Stimulated activated CD8-positive, alpha-beta memory T cell treated with anti-CD3 and anti-CD28 coated beads, Interleukin-12 subunit alpha, Interleukin-12 subunit beta, amount 100 ng/mL, for 4 hours (primary cell): ENCODE measurements at places on chromosomes 7 and 10.

GRCh38 chr10:112261281-112261822, 21.8 kb upstream of the TECTB start:
- no peak for DNase-seq

DNA sequence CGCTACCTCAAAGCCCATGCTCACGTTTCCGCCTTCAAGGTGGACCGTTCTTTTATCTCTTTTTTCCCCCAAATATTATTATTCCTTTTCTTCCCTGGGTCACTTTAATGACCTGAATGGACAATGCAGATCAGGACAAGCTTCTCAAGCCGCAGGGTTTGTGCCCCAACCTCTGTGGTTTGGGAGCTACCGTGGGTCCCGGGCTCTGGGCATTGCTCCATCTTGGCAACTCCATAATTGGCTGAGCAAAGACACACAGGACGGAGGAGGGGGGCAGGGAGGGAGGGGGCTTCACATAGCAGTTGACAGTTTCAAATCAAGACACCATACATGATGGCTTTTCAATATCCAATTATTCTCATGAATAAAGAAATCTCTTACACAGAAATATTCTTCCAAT, 308.1 kb upstream of the FZD8 start:
- no peak for DNase-seq

DNA sequence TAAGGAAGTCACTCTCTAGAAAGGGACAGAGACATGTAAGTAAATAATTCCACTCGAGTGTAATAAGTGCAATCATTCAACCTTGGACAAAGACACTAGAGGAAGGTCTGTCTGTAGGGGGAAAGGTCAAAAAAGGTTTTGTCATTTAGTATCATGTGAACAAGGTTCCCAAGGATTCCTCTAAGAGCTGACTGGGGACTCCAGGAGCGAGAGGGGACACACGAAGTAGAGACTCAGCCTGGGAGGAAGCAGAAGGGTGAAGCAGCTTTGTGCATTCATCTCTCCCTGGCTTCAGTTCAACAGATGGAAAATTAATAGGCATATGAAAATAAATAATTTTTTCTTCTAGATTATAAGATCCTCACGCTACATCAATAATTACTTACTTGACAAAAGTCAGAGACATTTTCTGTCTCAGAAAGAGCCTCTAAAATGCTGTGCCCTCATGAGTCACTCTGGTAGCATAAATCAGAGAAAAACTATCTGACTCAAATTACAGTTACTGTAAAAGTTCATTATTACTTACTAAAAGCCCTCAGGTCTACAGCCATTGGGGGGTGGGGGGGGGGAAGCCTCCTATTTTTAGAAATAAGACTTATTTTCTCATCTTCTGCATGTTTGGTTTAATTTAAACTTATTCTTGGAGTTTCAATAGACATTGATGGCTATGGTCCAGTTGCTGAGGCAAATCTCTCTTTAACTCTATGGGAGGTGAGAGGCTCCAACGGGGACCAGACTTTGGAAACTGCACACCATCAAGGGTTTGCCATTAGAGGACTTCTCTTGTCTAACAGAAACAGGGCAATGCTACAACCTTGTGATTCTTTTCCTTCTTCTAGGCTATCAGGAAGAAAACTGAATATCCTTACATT, 275.1 kb upstream of the KLF14 start:
- DNase-seq: no peak

GRCh38 chr10:4790922-4791321, 35.1 kb upstream of the AKR1E2 start:
- DNase-seq: no peak

DNA sequence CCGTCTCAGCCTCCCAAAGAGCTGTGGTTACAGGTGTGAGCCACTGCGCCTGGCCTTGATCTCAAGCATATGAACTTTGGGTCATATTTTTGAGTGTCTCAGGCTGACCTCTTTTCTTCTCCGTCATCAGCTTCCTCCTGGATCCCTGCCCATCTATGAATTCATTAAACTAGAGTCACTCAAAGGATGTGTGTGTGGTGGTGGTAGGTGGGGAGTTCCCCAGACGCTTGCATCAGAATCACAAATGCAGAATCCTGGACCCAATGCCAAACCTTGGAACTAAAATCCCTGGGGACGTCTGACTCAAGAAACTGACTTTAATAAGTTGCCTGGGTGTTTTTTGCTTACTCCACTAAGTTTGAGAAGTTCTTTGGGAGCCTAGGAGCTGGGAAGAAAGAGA, 6.7 kb upstream of the CREB5 start:
- no peak for DNase-seq

DNA sequence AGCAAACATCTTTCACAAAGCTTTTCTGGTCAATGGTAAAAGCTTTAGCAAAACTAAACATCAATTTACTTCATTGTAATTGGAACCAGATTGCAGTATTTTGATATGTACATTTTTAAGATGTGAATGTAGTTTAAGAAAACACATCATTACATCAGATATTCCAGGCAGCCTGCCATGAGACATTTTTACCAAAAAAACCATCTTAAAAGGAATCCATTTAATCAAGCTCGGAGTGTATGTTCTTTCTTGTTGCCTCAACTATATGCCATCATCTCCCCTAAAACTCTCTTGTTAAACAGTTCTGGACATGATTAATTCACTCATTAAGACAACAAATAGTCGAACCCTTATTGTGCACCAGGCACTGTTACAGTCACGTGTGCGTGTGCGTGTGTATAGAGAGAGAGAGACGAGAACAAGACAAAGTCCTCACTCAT, 97.5 kb downstream of the UBE2H start:
- DNase-seq: no peak

DNA sequence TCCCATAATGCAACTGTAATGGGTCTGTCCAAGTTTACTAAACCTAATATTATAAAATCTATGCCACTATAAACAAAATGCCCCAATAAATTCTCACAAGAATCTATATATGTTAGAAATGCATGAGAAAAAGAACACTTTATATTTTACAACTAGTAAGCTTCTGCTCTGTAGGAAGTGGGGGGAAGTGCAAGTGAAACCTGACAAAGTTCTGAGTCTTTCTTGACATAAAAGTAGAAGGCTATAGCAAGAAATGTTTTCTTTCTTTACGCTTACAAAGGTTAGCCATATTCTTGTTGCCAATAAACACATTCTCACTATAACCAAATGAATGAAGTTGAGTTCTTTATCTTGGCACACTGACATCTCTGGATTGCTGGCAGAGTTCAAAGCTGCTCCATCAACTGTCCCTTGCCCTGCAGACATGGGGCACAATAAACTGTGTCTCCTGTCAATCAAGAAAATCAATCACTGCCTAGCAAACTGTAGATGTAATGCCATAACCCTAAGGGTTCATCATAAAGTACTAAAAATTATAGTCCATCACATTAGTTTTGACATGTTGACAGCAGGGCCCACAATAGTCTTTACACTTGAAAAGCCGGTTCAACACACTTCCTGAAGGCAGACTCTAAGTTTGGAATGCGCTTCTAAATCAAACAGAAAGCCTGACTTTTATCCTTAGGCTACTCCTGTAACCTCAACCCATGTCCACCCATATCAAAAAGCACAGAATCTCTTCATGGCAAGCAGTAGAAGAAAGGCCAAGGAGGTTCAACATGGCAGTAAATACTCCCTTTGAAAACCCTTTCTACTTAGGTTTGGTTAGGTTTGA, 58.6 kb downstream of the TPK1 start:
- DNase-seq: no peak

DNA sequence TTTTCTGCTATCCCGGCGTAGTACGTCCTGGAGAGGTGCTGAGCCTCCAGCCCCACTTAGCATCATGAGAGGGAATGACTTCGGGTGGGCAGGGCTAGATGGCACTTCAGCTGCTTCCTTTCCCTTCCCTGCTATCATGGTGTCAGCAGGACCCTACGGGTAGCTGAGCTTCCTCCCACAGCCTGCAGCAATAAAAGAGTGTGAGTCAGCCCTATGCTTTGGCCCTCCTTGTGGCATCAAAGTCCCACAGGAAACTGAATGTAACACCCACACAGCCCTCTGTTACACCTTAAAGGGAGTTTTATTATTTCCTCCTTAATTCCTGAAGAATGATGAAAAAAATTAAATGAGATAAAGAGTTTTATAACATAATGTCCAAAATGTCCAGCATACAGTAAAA, 458.1 kb downstream of the RPS24 start:
- no peak for DNase-seq

GRCh38 chr10:102384606-102385429, 10.7 kb upstream of the NFKB2 start:
- no peak for DNase-seq

GRCh38 chr10:45447416-45447815, 73.4 kb downstream of the ALOX5 start:
- DNase-seq: no peak

DNA sequence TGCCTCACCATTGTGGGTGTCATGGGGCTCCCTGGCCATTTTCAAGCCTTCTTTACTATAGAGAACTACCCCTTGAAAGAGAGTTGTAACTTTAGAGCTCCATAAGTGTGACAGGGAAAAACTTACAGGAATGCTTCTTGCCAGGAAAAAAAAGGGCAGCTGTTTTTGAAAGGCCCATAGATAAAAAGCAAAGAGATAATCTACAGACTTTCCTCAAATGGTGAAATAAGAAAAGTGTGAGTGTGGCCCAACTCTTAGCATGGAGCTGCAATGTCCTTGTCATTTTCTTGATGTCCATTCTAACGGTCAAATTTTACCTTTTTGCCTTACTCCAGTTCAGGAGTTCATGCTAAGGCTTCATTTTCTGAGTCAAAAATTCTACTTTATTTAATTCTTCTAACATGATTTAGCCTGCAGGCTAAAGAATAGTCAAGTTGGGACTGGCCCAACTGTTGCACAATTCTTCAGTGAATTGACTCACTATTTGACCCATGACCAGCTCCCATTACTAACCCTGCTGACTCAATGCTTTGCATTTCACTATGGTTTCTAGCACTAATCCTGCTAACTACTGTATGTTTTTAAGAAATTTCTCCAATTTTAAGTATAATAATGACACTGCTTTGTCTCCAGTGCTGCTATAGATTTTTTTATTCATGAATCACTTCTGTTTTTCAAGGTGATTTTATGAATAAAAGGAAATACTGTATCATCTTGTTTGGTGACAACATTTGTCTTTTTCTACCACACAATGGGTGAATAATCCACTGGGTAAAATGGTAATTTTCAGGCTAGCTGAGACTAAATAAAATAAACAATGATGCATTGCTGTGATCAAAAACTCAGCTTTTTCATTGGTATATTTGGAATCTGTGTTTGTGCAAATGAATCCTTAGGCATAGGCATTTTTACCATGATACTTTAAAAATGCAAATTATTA, 41.4 kb upstream of the SGCE start:
- DNase-seq: no peak

DNA sequence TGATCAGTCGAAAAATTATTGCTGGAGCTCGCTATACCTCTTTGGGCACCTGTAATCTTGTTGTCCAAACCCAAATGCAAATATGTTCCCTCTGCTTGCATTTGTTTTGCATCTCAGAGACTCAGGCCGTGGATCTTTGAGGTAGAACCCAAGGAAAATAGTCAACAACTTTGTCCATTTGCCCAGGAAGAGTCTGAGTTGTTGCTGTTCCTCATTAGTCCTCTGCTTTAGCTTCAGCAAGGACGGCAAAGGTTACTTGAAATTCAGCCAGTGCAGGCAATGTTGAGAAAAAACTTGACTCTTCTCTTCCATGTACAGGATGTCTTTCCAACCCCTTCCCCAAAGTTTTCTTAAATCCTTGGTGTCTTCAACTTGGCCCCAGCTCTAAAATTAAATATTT, 45.8 kb downstream of the PDK4 start:
- DNase-seq: no peak

GRCh38 chr7:95899919-95900513, 127.7 kb downstream of the DYNC1I1 start:
- no peak for DNase-seq

DNA sequence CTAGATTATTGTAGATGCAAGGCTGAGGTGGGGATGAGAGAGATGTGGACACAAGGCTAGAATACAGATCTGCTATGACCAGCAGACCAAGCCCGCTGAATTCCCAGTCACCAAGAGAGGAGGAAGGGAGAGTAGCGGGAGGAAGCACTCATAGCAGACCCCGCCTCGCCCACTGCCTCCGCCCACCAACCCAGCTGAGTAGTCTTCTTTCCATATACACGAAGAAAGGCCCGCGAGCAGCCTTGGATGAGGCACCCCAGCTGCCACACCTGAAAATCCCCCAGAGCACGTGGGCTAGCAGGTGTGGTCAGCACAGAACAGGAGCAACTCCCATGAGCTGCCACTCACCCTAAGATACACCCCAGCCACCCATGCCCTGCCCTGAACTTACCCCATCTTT, 7.9 kb upstream of the H2BK1 start:
- no peak for DNase-seq

DNA sequence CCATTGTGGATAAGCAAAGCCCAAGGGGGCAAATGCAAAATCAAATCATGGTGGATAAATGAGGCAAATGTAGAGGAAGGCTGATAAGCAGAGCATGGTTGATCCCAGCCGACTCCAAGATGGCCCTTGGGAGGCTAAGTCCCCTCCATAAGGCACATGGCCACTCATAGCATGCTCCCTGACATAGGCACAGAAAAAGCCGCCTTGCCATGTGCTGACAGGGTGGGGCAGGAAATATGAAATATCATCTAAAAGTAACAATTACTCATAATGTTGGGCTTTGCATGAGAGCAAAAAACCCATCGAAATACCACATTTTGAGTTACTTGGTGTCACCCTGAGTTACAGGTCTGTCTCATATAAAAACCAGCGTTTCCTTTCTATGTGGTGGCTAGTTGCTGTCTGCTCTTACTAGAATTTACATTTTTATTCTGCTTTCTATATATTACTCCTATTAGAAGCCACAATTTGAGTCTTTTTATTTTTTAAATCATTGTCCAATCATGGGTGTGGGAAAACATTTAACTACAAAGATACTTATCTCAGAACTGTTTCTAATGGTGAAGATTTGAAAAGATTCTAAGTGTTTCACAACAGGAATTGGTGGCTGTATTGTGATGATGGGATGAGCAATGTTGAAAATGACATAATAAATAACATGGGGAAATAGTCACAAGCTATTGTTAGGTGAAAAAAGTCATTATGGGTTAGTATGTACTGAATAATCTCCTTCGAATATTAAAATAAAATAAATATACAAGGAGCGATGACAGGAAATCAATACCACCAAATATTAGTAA, 102.7 kb downstream of the CUBN start:
- peak; percentile 38 for DNase-seq
